Stimulated activated CD4-positive, alpha-beta T cell treated with anti-CD3 and anti-CD28 coated beads, Interleukin-2, amount 100 ng/mL, for 24 hours (primary cell): ENCODE measurements at places on chromosomes 2 and 18.

DNA sequence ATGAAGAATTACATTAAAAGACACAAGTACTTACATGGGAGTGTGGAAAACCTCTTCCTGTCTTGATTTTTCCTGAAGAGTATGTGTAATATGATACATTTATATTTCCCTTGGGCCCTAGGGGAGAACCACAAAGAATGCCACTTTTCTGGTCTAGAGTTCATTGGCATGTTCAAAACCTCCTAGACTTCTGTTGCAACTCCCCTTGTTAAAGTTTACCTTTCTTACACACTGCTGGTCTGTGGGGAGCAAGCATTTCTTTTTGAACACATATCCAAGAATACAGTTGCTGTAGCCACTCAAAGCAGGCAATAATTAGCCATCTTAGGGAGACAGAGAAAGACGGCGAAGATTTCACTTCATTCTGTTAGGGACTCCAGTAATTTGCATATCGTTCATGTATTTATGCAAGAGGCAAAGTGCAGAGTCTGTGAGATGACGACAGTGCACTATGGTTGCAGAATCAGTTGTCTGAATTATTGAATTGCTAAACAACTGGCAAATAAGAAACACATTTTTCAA, 103.5 kb downstream of the NOL4 start:
- DNase-seq = no peak

GRCh38 chr18:63564561-63564960, 22.4 kb downstream of the SERPINB12 start:
- no peak for DNase-seq

DNA sequence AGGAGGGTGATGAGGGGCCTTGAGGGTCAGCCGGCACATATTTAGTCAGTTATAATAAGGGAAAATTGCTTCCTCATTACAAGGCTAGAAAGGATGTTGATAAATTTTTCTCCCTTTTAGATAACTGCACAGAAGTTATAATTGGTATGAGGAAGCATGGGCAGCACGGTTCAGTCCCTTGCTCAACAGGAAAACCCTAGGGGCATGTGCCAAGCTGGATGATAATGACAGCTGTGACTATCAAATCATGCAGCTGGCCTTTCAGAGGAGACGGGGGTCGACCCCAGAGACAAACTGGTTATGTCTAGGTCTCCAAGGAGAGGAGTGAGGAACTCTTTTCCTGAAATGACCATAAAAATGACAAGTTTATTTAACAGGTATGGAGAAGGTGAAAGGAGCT, 448.1 kb upstream of the VRK2 start:
- no peak for DNase-seq

GRCh38 chr18:40821596-40822243, 1133.3 kb upstream of the PIK3C3 start:
- no peak for DNase-seq

GRCh38 chr18:49834258-49834657, 20.9 kb upstream of the ACAA2 start:
- DNase-seq = no peak

DNA sequence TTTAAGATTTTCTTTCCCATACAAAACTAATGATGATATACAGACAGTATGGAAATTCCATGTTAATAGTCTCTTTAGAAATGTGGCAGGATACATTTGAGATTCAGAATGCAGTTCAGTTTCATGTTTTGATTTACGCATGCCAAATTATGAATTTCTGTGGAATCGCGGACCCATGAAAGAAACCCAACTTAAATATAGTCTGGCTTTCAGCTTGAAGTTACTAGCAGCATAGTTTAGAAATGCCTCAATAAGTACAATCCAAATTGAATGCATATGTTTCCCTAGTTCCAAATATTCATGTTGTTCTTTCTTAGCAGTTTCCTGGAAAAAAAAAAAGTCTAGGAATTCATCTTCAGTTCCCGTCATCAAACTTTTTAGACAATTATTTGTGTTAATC, 164.1 kb upstream of the RASGRP3 start:
- DNase-seq = no peak

DNA sequence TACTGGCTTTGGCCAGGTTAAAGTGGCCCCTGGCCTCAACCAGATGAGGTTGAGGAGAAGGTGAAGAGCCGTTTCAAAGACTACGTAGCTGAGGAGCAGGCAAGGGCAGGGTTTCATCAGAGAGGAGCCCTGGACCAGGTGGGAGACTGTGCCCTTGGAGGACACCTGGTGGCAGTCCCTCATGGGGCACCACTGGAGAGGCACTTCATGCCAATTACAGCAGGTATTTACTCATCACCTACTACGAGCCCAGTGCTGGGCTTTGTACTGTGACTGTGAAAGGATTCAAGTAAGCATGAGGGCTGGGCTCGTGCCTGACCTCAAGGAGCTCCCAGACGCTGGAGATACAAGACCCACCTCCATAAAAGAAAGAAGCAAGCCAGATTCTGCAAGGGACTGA, 37.6 kb downstream of the SMAD7 start:
- DNase-seq = peak; percentile 52

DNA sequence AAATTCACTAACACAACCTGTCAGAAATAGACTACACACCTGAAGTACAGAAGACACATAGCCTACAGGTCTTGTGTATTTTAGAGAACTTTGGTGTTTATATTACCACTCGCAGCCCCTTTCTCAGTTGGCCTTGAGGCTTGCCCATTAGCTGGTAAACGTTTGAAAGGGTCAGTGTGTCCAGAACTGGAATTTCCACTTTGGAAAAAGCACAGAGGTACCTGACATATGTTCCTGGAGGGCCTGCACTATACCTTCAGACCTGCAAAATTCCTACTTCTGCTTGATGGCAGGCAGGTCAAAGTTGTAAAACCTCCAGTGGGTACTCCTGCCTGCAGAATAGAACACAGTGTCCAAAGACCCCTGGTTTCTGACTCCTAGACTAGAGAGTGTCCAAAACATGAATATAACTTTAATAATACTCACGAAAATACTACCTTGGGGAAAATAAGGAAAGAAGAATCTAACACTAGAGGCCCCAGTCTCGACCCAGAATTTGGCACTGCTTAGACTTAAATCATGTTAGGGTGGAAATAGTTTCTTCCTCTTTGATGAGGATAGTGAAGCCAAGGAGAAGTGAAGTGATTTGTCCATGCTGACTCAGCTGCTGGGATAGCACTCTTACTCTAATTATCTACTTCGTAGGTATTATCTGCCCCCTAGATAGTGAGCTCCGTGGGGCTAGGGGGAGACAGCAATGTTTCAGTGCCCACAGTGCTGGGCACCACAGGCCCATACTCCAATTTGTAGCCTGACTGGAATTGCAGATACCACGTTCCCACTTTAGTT, 2.8 kb downstream of the KCTD1 start:
- no peak for DNase-seq

DNA sequence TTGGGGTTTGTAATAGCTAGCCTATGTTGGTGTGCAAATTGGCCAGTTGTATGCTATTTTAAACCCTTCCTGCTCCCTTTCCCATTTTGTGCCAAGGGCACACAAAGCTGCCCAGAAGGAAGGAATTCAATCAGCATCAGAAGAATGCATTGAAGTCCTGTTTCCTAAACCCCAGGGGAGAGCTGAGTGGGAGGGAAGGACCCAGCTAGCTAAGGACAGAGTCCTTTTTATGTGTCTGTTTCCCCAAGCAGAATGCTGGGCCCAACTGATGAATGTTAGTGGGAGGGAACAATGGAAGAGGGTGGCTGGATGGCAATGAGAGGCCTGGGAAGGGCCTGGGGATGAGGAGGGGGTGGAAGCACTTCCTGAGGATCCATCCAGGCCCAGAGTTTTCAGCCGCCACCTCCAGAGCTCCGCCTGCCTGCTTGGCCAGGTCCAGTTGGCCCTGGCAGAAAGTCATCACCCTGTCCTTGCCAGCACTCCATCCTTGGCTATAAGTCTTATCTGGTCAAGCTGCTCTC, 32.7 kb downstream of the MEX3C start:
- DNase-seq = no peak

- DNase-seq = no peak
These were observed 260.6 kb upstream of the LINC00305 start for GRCh38 chr18:64409511-64409910.

DNA sequence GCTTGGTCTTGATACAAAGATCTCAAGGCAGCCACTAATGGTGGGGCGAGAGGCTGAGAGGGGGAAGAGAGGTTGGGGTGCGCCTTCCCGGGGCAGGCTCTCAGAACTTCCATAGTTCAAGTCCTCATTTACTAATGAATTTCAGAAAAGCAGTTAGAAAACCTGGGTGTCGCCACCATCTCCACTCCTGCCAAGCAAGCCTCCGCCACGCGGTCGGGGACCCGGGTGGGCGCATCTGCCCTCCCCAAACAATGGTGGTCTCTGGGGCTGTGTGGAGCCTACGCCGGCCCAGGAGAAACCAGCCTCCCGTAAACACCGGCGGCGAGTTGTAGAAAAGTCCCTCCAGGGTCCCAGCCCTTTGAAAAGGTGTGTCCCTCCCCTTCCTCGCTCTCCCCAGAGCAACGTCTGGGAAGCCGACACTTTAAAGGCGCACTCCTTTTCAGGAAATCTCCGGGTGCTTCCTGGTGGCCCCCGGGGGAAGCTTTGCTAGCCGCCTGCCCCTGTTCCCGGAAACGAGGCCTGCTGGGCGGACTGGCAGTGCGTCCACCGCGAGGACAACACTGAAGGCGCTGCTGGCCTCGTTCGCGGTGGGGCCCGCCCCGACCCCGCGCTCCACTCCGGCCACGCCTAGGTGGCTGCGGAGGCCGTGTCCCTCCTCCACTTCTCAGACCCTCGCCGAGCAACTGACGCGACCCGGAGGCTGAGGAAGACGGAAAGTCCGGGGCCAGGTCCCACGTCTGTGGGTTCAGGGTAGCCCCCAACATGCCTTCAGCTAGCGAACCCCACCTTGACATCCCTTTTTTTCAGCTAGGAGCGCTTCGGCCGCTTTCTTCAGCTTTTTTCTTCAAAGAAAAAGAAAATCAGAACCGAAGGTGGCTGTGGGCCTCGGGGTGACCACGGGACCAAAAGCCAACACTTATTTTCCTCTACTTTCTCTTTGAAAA, 16.8 kb downstream of the EVX2 start:
- DNase-seq = no peak

DNA sequence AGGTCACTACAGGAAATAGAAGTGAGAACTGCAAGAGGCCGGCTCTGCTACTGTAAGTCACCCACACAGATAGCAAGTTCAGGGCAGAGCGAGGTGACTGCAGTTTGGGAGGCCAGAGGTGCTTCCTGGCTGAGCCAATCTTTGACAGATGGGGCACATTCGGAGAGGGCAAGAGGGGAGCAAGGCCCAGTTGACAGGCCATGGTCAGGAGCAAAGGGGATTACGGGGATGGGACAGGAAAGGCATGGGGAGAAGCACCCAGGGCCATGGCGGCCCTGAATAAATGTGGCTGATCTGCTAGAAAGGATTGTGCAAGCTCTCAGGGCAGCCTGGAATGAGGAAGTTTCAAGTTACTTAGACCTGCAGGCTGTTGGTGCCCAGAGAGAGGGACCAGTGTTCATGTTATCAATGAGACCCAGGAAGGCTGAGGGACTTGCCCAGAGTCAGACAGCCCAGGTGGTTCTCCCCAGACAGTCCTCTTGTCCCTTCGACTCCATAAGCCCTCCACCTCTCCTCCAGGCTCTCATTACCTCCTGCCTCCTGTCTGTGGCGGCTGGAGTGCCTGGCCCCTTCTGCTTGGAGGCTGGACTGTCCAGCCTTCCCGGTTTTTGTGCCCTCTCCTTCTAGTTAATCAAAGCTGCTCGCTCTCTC, 123.3 kb downstream of the CTIF start:
- no peak for DNase-seq

- DNase-seq = peak; percentile 81
These were observed 6.3 kb downstream of the ANKRD53 start for GRCh38 chr2:70984576-70985282.

DNA sequence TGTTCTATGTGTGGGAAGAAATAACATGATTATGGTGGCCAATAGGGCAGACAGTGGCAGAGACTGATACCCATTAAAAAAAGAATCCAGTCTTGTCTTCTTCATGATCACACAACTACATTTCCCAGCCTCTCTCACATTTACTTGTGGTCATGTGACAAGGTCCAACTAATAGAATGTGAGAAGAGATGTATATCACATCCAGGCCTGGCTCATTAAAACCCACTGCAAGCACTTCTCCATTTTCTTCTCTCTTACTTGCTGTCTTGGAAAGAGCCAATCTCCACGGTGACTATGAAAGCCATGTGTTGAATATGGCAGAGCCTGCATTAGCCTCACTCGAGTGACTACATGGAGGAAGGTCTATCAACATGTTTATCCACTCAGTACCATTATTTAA, 306.2 kb upstream of the ZEB2 start:
- no peak for DNase-seq

DNA sequence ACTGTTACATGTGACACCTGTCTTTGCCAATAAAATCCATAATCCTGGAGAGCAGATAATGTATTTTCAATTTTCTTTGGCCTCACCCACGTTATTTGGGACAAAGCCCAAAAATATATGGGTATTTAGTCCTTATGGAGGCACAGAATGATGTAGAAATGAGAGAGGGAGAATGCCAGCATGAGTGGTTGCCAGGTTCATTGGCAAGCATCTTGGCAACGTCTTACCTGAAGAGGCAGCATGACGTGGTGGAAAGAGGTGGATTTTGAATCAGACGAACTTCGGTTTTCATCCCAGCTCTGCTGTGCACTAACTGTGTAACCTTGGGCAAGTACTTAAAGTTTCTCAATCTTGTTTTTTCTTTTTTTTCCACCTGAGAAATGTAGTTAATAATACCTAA, 969.6 kb upstream of the PIK3C3 start:
- DNase-seq = no peak

DNA sequence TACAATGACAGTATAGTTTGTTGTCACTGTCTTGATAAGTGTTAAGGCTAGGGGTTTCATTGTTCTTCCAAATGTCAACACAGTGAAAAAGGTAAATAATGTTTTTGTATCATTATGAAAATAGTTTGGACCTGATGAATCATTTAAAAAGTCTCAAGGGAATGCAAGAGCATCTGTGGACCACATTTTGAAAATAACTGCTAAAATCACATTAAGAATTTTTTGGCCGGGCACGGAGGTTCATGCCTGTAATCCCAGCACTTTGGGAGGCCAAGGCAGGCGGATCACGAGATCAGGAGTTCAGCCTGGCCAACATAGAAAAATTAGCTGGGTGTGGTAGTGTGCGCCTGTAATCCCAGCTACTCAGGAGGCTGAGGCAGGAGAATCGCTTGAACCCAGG, 10.3 kb downstream of the SCN1A start:
- no peak for DNase-seq
